Jurkat, Clone E6-1 (cell line): ENCODE measurements at places on chromosomes 1 and 21.

GRCh38 chr1:79599257-79599656 lies 592.7 kb upstream of the ADGRL4 start:
- no peak for DNase-seq

DNA sequence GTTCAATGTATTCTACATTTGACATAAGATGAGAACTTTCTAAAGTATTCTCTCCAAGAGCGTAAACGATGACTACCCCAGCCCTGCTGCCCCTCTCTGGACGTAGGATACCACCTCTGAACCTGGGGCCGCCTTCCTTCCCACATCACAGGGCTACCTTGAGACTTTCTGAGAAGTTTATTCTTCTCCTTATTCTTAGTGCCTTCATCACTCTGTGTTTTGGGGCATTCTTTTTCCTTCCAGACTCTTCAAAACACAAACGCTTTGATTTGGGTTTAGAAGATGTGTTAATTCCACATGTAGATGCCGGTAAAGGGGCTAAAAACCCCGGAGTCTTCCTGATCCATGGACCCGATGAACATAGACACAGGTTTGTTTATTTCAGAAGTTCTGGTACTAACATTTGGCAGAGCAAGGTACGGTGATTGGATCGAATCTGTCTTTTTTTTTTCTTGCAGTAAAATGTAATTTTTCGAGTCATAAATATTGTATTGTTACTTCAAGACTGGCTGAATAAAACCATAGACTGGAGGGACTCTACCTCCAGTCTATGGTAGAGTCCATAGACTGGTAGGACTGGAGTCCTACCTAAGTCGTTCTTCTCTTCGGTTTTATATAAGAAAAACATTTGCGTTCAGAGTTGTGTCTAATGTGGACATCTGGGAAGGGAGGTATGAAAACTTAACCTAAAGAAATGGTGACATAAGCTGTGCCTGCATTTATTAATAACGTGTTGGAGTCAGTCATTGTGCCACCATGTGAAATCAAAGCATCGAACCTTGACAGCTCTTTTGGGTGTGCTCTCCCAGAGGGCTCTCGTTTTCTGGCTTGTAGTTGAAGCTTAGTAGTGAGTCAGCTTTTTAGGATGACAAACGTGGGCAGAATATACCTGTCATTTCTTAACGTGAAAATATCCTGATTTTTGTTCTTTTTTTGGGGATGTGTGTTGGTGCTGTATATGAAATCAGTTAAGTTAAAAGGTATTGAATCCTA lies 1.2 kb downstream of the MAN1A2 start:
- no peak for DNase-seq

DNA sequence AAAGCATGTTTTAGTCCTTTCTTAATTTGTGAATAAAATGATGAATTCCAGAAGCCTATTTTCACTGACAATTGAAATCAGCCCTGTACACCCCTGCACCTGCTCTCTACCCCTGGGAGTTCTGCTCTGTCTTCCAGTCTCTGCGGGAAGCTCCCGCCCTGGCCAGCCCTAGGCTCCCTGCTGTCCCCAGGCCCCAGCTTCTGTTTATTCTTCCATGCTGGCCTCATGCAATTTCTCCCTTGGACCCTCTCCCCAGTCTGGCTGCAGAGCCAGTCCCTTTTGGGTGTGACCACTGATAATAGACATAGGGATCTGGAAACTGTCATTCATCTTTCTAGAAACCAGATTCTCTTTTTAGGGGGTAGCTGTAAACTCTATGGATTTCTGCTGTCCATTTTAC lies 258.6 kb downstream of the GRIK3 start:
- no peak for DNase-seq

GRCh38 chr1:51792864-51793263 lies 85.7 kb downstream of the NRDC start:
- peak; percentile 38 for DNase-seq

- DNase-seq: no peak
Measured at GRCh38 chr1:157144509-157144908, 6.3 kb upstream of the ETV3 start.

- DNase-seq: peak; percentile 89
Measured at GRCh38 chr1:24321697-24322469, 2.7 kb downstream of the GRHL3 start.

DNA sequence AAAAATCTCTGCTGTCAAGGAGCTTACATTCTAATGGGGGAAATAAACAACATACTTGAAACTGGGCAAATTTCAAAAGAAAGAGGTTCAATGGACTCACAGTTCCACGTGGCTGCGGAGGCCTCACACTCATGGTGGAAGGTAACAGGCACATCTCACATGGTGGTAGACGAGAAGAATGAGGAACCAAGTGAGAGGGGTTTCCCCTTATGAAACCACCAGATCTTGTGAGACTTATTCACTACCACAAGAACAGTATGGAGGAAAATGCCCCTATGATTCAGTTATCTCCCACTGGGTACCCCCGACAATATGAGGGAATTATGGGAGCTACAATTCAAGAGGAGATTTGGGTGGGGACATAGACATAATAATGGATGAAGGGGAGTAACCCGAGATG lies 226.4 kb downstream of the ZP4 start:
- no peak for DNase-seq

DNA sequence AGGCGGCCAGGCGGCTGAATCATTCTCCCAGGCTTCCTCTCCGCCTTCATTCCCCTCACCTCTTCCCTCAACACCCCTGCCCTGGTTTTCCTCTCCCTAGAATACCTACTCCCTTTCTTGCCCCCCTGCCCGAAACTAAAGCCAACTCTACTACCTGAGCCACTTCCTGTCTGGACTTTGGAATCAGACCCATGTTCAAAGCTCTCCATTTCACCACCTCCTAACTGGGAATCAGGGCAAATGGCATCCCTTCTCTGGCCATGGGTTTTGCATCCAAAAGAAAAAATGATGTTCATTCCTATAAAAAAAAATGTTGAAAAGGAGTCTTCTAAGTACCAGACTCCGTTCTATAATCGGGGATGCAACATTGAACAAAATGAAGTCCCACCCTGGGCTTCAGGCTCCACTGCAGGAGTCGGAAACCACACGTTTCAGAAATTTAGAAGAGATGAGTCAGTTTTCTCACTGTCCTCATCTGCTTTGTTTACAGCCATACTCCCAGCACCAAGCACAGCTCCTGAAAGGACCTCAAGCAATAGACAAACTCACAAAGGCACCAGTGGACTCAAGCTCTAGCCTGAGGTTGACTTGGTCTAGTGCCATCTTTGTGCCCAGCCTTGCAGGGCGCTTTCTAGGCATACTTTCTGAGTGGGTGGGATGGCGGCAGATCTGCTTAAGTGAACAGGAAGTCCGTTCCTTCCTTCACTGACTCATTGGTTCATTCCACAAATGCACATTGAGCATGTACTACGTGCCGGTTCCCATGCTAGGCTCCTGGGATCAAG lies 176.2 kb downstream of the IGSF21 start:
- DNase-seq: no peak

DNA sequence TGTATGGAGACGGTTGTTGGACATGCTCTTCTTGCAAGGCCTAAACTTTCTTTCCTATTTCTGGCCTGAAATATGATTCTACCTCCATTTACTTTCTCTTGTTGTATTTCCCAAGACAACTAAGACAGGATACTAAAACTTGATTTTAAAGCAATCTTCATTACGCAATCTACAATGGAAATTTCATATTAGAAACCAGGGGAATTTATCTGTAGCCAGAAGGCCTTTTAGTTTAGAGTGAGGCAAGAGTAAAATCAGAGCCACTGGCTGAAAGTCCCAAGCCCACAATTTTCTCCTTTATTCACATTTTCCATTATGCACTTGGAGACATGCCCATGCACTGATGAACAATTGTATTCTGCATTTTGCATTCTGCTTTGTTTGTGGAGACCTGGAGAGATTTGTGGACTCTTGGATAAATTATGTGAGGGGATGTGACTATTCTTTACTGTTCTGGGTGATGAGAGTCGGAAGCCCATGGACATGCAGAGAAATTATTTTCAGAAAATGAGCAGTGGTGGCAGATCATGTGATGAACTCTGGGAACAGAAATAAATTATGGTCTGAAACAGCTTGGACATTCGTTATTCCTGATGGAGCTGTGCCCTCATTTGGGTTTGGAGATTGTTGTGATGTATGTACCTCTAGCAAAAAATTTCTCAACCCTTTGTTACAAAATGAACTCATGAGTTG lies 336.8 kb downstream of the SEC16B start:
- no peak for DNase-seq

GRCh38 chr1:214449371-214449770 lies 102.0 kb downstream of the PTPN14 start:
- no peak for DNase-seq

- peak; percentile 63 for DNase-seq
Measured at GRCh38 chr21:45087022-45087823, 12.8 kb downstream of the ADARB1 start.

DNA sequence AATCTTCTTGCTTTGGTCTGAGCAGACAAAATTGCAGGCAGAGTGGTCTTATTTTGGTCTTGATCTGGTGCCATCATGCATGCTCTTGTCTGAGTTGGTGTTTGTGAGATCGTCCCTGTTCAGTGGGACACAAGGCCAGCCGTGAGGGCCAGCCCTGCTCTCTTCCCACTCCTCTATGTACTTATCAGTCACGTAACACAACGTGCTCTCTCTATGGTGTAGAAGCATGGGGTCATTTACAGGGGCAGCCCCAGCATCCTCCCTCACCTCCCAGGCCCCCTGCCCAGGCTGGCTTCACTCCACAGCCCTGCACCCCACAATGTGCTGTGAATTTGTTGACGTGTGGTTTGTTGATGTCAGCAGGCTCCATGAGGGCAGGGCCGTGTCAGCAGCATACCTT lies 18.3 kb upstream of the UTS2 start:
- no peak for DNase-seq

- no peak for DNase-seq
Measured at GRCh38 chr21:44766014-44766817, 35.4 kb downstream of the UBE2G2 start.

- DNase-seq: no peak
Measured at GRCh38 chr21:35232545-35233176, 183.6 kb upstream of the RUNX1 start.

- DNase-seq: no peak
Measured at GRCh38 chr1:107415241-107415640, 274.4 kb downstream of the NTNG1 start.

- no peak for DNase-seq
Measured at GRCh38 chr1:183953031-183953430, 84.5 kb downstream of the COLGALT2 start.
